Suppressor macrophage treated with lipopolysaccharide for 4 hours (primary cell): ENCODE measurements at places on chromosomes 5 and 9.

- DNase-seq, result no peak
Measured at GRCh38 chr9:132645306-132645705, 24.5 kb downstream of the DDX31 start.

- DNase-seq, result no peak
Measured at GRCh38 chr9:116423149-116423548, 264.0 kb upstream of the TRIM32 start.

DNA sequence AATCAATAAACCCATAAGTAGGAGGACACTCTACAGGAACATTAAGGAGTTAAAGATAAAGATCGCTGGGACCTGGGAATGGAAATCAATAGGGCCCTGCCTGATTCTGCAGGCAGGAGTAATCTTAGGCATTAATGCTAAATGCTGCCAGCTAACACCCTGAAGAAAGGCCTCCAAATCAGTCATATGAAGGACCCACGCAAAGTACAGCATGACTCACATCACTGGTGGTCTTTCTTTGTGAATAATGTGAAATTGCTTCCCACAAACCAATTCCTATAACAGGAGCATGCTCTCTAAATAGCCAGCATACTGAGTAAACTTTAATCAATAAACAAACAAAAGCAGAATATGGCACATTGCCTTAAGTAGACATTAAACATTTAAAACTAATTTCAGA lies 172.3 kb downstream of the SEMA5A start:
- DNase-seq, result no peak

- DNase-seq, result no peak
Measured at GRCh38 chr5:32612134-32612888, 27.0 kb downstream of the SUB1 start.

DNA sequence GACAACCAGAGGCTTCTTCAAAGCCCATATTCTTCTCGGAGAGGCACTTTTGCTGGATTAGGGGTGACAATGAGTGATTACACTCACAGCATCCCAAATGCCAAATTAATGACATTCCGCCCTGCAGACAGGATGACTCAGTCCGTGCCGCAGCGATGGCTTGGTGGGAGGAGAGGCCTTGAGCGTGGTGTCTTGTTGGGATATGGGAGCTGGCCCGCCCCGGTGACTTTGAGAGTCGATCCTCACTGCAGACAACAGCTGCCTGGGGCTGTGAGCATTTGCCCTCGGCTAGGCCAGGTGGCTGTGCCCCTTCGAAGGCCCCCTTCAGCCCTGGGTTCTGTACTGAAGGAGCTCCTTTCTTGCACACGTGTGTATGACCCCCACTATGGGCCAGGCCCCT lies 29.8 kb downstream of the OLFM1 start:
- DNase-seq, result no peak

GRCh38 chr9:95379630-95380029 lies 62.1 kb upstream of the FANCC start:
- DNase-seq, result no peak

DNA sequence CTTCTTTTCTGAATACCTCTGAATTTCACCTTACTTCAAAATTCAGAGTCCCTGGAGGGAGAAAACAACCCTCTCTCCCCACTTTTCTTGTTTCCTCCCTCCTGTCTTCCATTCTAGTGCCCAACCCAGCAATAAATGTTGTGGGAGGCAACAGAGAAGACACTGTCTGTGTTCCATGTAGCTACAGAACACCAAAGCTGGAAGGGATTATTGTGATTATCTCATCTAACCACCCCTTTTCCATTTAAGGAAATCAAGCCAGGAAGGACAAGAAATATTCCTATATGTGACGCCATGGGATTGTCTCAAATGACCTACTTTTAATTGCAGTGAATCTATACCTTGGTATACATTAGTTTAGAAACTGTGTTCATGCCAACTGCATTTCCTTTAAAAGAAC lies 476.6 kb upstream of the TNC start:
- no peak for DNase-seq

DNA sequence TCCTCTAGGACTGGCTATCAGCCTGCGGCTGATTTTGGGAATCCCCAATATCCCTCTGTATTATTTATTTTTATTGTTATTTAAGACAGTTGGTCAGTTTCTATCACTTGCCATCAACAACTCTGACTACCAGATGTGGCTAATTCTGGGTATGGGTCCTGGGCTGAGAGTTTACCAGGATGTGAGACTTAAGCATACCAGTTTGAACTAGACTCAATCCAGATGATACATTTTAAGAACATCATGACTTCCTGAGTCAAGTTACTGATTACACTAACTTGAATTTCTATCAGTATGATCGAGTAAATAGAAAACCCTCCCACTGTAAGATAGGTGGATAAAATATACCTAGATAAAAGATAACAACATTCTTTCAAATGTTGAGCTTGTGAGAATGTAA lies 634.0 kb downstream of the MAT2B start:
- DNase-seq, result no peak

DNA sequence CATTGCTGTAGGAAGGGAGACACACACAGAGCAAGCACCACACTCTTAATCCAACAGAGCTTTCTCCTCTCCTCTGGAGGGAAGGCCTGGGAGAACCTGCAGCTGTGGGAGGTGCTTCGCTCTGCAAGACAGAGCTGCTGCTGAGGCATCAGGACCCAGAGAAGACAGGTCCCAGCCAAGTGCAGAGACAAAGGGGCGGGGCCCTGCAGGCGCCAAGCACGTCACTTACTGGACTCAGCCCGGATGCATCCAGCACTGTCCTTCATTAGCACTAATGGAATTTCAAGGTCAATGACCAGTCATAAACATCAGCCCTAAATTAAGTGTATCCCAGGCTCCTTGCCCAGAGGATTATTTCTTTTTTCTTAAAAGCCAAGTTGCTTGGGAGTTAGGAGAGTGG lies 337.1 kb upstream of the PANK3 start:
- DNase-seq, result no peak

- peak; percentile 57 for DNase-seq
Measured at GRCh38 chr9:77751341-77752091, 103.4 kb upstream of the GNA14 start.

- DNase-seq, result no peak
Measured at GRCh38 chr9:25700430-25700829, 22.2 kb upstream of the TUSC1 start.
